ENCODE measurements at places on chromosomes 11 and 22. TPM values are rescaled to one million over a fixed set of nuclear protein-coding genes. Genes with fewer than 3 reads are reported as not detected.
A peak's percentile ranks its signal among the peaks of the same experiment; 100 is the strongest.

KBTBD3 gene
- 5.0 TPM for total RNA-seq

C22orf23 gene
- 0.52 TPM for total RNA-seq

- DNase-seq: no peak
- H3K36me3 ChIP-seq: no peaks in the 10 kb centered on the region
- H3K27ac ChIP-seq: no peak overlapping the region
- H3K4me3 ChIP-seq: no peak overlapping the region
Measured at GRCh38 chr11:36619502-36619901, 21.5 kb upstream of the RAG2 start.

GRCh38 chr11:9046481-9046880 lies 42.7 kb upstream of the NRIP3 start:
- DNase-seq: no peak
- no peak overlapping the region for H3K4me3 ChIP-seq
- no peaks in the 10 kb centered on the region for H3K36me3 ChIP-seq
- peaks cover 37% of the 10 kb centered on the region for H3K27me3 ChIP-seq
- no peaks in the 10 kb centered on the region for H3K4me1 ChIP-seq
- no peak overlapping the region for H3K27ac ChIP-seq

VSIG10L2 gene
- not detected for total RNA-seq

DNA sequence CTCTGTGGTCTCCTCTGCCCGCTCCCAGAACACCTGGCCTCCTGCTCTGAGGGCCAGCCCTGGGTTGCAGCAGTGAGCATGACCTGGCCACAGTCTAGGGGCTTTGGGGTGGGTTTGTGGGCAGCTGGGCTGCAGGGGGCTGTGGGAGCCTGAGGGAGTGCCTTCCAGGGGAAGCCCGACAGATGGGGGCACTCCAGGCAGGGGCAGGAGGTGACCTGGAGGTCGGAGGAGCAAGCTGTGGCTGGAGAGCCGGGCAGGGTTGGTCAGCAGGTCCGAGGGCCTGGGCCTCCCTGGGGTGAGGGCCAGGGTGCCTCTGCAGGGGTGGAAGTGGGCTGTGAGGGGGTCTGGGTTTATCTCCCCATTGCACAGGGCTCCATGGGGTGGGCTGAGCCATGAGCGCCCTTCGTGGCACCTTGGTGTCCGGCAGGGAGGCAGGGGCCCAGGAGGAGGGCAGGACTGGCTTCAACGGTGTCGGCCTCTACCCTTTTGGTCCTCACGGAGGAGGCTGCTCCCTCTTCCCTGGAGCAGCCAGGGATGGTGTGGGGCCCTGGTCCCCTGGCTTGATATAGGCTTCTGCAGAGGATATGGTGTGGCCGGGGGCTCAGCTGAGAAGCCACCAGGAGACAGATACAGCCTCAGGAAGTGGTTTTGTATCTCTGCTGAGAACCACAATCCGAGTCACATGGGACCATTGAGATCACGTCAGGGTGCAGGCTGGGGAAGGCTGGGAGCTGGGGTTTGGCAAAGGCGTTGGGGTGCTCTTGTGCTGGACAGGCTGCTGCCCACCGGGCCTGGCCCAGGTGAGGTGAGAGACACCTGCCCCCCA lies 22.3 kb downstream of the KCNQ1 start:
- peaks cover 12% of the 10 kb centered on the region for H3K4me1 ChIP-seq
- no peaks in the 10 kb centered on the region for H3K36me3 ChIP-seq
- no peaks in the 10 kb centered on the region for H3K27me3 ChIP-seq
- H3K27ac ChIP-seq: no peak overlapping the region

GAL3ST3 gene
- not detected for total RNA-seq

ANO1 gene
- total RNA-seq: 17.8 TPM

MPPED2 gene
- not detected for total RNA-seq

DNA sequence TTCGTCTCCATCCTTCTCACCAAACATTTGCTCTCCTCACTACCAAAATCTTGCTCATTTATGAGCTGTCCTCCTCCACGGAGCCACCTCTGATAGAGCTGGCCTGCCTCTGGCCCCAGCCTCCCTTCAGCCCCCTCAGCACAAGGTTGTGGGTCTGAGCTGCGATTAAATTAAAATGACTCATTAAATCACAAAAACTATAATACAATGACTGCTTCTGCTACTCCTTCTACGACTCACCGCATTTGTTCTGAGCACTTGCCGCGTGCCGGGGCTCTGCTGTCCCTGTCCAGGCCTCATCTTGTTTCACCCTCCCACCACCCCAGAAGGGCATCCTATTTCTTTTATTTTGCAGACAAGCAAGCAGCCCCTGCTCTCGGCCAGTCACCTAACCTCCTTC lies 49.2 kb upstream of the TIMP3 start:
- no peak for DNase-seq
- H3K4me1 ChIP-seq: peaks cover 12% of the 10 kb centered on the region
- H3K27ac ChIP-seq: no peak overlapping the region
- H3K4me3 ChIP-seq: no peak overlapping the region

GRCh38 chr11:76030968-76031590 lies 175.2 kb downstream of the WNT11 start:
- peaks cover 58% of the 10 kb centered on the region for H3K4me1 ChIP-seq
- H3K4me3 ChIP-seq: peak overlapping the region; percentile 25
- no peaks in the 10 kb centered on the region for H3K27me3 ChIP-seq
- peaks cover 7% of the 10 kb centered on the region for H3K36me3 ChIP-seq
- peak; percentile 2 for DNase-seq

NXPE4 gene
- not detected for total RNA-seq

IGSF9B gene
- 10.2 TPM for total RNA-seq

GRCh38 chr22:47161631-47162030 lies 399.2 kb downstream of the TBC1D22A start:
- H3K27me3 ChIP-seq: no peaks in the 10 kb centered on the region
- H3K4me1 ChIP-seq: no peaks in the 10 kb centered on the region
- DNase-seq: no peak
- H3K27ac ChIP-seq: no peak overlapping the region
- peaks cover 3% of the 10 kb centered on the region for H3K36me3 ChIP-seq

GRCh38 chr22:37431366-37431765 lies 4.1 kb upstream of the ELFN2 start:
- peaks cover 27% of the 10 kb centered on the region for H3K27me3 ChIP-seq
- peak overlapping the region; percentile 66 for H3K27ac ChIP-seq
- no peak for DNase-seq

CRACR2B gene
- total RNA-seq: 35.3 TPM

CYP2D6 gene
- 10.7 TPM for total RNA-seq

- no peak overlapping the region for H3K4me3 ChIP-seq
- H3K27me3 ChIP-seq: no peaks in the 10 kb centered on the region
- DNase-seq: no peak
- no peak overlapping the region for H3K27ac ChIP-seq
- H3K4me1 ChIP-seq: peaks cover 8% of the 10 kb centered on the region
Measured at GRCh38 chr11:92384358-92384757, 159.7 kb downstream of the FAT3 start.

GRCh38 chr11:75334976-75335375 lies 16.5 kb downstream of the ARRB1 start:
- no peak overlapping the region for H3K27ac ChIP-seq
- no peak for DNase-seq
- H3K36me3 ChIP-seq: no peaks in the 10 kb centered on the region
- no peak overlapping the region for H3K4me3 ChIP-seq
- H3K27me3 ChIP-seq: no peaks in the 10 kb centered on the region
- H3K4me1 ChIP-seq: peaks cover 27% of the 10 kb centered on the region

DNA sequence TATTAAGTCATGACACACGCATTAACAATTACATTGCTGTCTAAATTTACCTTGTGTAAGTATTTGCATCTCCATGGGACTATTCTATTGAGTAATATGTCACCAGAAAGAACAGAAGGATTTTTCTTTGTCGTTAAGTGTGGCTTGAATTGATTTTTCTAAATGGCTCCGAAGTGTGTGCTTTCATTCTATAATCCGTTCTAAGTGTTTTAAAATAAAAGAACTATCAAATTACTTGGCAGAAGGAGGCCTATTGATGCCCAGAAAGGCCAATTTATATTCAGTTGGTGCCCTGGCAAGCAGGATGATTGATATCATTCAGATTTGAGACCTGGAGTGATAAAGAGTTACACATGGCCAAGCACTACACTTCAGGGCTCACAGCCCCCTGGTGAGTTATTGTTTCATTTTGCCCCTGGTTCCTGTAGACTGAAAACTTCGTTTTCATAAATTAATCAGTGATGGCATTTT lies 538.9 kb upstream of the ANO5 start:
- DNase-seq: no peak
- no peaks in the 10 kb centered on the region for H3K4me1 ChIP-seq
- no peaks in the 10 kb centered on the region for H3K36me3 ChIP-seq
- H3K4me3 ChIP-seq: no peak overlapping the region
- H3K27ac ChIP-seq: no peak overlapping the region

ISX gene
- not detected for total RNA-seq

DNA sequence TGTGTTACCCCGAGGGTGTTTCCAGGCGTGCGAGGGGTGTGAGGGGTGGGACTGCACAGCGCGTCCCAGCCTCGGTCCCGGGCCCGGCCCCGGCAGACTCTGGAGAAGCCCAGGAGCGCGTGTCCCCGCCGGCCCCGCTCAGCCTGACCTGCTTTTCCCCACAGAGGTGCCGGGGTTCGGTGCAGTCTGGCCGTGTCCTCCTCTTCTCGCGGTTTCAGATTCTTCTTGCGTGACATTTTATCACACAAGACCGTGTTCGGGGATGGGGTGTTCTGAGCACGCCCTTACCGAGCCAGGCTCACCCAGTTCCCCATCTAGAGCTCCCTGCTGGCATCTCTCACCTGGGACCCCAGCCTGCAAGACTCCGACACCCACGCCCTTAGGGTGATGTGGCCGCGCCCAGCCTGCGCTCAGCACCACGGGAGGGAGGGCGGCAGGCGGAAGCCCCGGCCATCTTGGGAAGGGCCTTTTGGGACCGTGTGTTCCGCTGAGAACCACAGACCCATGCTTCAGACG lies 775.6 kb downstream of the BRD1 start:
- H3K27ac ChIP-seq: no peak overlapping the region
- H3K27me3 ChIP-seq: no peaks in the 10 kb centered on the region
- no peak overlapping the region for H3K4me3 ChIP-seq
- H3K36me3 ChIP-seq: no peaks in the 10 kb centered on the region
- no peak for DNase-seq

P2RX3 gene
- not detected for total RNA-seq

Measured in Calu3 (cell line).